Activated CD4-positive, alpha-beta memory T cell treated with anti-CD3 and anti-CD28 coated beads, Interleukin-2, amount 10 ng/mL, durations not matched to agents 7 days and 5 days (primary cell): ENCODE measurements at places on chromosomes 2 and 18. TPM values are rescaled to one million over a fixed set of nuclear protein-coding genes. Genes with fewer than 3 reads are reported as not detected.

DNA sequence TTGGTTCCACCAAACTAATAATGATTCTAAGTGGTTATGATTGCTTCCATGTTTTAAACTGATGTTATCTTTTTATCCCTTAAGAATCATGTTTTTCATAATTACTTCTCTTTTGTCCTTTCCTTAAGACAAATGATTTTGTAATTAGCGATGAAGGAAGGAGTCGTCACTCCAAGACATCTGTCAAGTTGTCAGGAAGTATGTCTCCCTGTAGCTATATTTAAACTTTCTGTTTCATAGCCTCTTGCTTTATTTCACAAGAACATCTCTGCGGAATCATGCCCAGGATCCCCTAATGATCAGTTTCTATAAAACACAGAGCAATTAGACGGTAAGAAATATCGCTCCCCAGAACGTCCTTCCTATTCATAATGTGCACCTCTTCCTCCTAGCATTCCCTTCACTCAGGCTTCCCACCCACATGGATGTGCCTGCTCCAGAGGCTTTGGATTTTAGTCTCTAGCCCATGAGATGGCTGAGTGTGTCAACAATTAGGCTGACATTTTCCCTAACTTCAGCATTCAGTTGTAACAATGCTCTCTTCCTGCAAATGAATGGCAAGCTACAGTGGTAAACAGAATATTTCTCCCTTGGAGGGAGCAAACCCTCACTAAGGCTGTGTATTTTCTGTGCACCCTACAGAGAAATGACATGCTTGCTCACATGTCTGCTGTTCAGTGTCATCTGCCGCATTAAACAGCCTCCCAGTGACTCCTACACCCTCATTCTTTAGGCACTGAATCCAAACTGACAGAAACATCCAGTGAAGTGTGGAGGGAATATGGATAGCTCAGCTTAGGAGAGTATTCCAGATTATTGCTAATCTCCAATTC, 879.6 kb upstream of the CELF4 start:
- DNase-seq, result no peak

- DNase-seq, result no peak
These were observed 88.3 kb upstream of the PPP1CB start for GRCh38 chr2:28663359-28663758.

The CYP26B1 gene
- total RNA-seq, result not detected

The DUSP19 gene
- 0.93 TPM for total RNA-seq
